ENCODE measurements at places on chromosomes 12 and 14. TPM values are rescaled to one million over a fixed set of nuclear protein-coding genes. Genes with fewer than 3 reads are reported as not detected.

C1QL4 gene
- not detected for total RNA-seq

MORN3 gene
- 0.73 TPM for total RNA-seq

CLEC4A gene
- not detected for total RNA-seq

OTOGL gene
- 0.10 TPM for total RNA-seq

FAM181A gene
- not detected for total RNA-seq

CPNE6 gene
- not detected for total RNA-seq

JKAMP gene
- 61.8 TPM for total RNA-seq

TAS2R20 gene
- total RNA-seq: 1.8 TPM

KRT7 gene
- total RNA-seq: 92.6 TPM

Measured in glomerular endothelial cell (primary cell).